Aorta (tissue), 5 donors: ENCODE measurements at places on chromosomes 16 and 17. TPM values are rescaled to one million over a fixed set of nuclear protein-coding genes. Genes with fewer than 3 reads are reported as not detected.

CCL16 gene
- polyA plus RNA-seq: not detected

SLC2A4 gene
- polyA plus RNA-seq: 1.6 TPM

ZNF785 gene
- 3.1 TPM for polyA plus RNA-seq

KRT222 gene
- polyA plus RNA-seq: not detected

FN3K gene
- 20.9 TPM for polyA plus RNA-seq

CTRB2 gene
- 19.0 TPM for polyA plus RNA-seq

RASD1 gene
- 4.6 TPM for polyA plus RNA-seq

ETV4 gene
- 0.50 TPM for polyA plus RNA-seq

TOM1L1 gene
- 47.5 TPM for polyA plus RNA-seq

SLC22A31 gene
- polyA plus RNA-seq: 0.75 TPM

WWOX gene
- polyA plus RNA-seq: 11.9 TPM

SYNGR3 gene
- polyA plus RNA-seq: not detected

FBXL16 gene
- polyA plus RNA-seq: not detected

PROCA1 gene
- polyA plus RNA-seq: 5.3 TPM

GRCh38 chr16:74249846-74250245 is 46.8 kb upstream of the PSMD7 start:
- no peak for DNase-seq

GRCh38 chr16:35651841-35652240 is 2192.4 kb downstream of the TP53TG3F start:
- no peak for DNase-seq

- DNase-seq: peak; percentile 97
Measured at GRCh38 chr17:61416540-61417363, 17.1 kb downstream of the TBX2 start.

GRCh38 chr16:58348986-58349385 is 43.3 kb upstream of the GINS3 start:
- DNase-seq: no peak

- DNase-seq: no peak
Measured at GRCh38 chr16:71762186-71762585, 37.7 kb upstream of the PHLPP2 start.

GRCh38 chr16:50301626-50302471 is 35.5 kb downstream of the ADCY7 start:
- peak; percentile 82 for DNase-seq

- DNase-seq: no peak
Measured at GRCh38 chr17:73759734-73760438, 115.6 kb upstream of the SDK2 start.

DNA sequence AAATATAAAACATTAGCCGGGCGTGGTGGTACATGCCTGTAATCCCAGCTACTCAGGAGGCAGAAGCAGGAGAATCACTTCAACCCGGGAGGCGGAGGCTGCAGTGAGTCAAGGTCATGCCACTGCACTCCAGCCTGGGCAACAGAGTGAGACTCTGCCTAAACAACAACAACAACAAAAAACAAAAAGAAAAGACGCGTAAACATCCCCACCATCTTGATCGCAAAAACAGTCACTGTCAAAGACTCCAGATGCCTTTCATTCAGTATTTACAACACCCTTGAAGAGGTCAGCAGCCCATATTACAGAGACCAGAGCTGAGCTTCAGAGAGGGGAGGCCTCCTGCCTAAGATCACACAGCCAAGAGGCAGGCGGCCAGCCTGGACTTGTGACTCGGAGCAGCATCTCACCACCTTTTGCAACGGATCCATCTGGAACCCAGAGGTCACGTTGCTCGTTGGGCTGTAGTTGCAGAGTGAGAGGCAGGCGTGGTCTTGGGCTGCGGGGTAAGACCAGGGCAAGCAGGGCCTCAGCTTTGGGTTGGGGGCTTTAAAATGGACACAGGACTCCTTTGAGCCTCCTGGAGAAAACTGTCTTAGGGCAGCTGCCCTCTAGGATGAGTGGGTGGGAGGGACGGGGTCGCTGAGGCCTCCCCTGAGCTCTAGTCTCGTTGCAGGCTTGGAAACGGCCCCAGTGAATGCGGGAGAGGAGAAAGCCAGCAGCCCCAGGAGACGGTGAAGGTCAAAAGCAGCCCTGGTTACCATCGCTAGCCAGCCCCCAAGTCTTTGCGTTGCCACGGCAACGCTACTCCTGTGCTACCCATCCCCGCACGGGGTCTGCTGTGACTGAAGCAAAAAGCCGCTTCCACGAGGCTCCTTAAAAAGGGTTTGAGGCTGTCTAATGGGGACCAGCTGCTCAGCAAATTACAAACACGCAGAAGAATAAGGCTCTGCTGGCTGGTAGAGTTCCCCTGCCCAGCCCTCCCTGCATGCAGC is 26.1 kb downstream of the LGALS3BP start:
- DNase-seq: no peak

DNA sequence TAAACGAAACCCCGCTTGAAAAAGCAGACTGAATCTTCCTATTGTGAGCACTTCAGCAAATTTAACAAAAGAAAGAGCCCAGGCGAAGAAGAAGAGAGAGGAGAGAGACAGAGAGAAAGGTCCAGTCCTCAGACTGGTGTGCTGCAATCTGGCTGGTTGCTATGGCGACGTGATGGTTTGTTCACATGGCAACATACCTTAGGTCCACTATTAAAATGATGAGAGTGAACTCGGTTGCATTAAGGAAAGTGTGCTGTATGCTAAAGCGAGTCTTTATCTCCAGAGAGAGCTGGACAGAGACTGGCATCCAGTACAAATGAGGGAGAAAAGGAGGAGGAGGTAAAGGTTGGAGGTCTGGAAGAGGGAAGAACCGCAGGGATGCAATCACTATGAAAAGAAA is 271.8 kb upstream of the ZFHX3 start:
- no peak for DNase-seq

DNA sequence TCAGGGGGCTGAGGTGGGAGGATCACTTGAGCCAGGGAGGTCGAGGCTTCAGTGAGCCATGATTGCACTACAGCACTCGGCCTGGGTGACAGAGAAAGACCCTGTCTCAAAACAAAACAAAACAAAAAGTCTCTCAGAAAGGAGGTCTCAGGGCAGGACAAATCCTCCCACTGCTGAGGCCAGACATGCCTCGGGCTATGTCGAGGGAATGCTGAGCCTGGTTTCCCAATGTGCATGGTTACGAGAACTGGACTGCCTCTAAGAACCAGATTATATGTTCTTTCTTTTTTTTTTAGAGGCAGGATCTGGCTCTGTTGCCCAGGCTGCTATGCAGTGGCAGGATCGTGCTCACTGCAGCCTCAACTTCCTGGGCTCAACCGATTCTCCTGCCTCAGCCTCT is 27.6 kb downstream of the TRAP1 start:
- DNase-seq: no peak

GRCh38 chr16:53755026-53755910 is 51.3 kb downstream of the FTO start:
- no peak for DNase-seq

- no peak for DNase-seq
Measured at GRCh38 chr16:89946515-89946914, 2.0 kb upstream of the DEF8 start.

- DNase-seq: no peak
Measured at GRCh38 chr17:81121841-81122733, 43.2 kb upstream of the PVALEF start.

DNA sequence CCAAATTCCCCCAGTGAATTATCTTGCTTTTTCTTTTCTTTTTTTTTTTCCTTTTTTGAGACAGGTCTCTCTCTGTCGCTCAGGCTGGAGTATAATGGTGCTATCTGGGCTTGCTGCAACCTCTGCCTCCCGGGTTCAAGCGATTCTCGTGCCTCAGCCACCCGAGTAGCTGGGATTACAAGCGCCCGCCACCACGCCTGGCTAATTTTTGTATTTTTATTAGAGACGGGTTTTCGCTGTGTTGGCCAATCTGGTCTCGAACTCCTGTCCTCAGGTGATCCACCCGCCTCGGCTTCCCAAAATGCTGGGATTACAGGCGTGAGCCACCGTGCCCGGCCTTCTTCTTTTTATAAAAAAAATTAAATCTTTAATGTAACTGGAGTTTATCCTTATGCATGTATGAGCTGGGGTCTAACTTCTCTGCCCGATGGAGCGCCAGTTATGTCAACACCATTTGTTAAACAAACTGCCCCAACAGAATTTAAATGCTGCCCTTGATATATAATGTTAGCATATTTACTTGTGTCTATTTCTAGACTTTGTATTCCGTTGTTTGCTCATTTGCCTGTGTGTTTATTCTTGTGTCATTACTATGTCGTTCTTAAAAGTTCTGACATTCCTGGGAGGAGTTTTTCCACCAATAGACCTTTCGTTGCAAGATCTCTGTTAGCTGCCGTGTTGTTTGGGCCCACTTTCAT is 535 bp upstream of the AURKB start:
- DNase-seq: no peak

DNA sequence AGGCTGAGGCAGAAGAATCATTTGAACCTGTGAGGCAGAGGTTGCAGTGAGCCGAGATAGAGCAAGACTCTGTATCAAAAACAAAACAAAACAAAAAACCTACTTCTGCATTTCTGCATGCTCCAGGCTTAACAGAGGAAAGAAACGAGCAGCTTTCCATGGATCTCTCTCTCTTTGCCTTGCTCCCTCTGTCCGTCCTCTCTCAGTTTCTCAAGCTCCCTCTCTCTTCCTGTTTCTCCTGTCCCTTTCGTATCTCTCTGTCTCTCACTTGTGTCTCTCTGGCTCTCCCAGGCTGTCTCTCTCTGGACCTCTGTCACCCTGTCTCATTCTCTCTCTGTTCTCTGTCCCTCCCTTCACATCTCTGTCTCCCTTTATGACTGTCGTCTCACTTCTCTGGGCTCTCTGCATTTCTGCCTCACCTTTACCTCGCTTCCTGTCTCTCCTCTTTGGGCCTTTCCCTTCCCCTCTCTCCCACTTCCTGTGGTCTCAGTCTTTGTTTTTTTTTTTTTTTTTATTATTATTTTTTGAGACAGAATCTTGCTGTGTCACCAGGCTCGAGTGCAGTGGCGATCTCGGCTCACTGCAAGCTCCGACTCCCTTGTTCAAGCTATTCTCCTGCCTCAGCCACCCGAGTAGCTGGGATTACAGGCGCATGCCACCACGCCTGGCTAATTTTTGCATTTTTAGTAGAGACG is 4.1 kb upstream of the PITPNA start:
- no peak for DNase-seq

- DNase-seq: peak; percentile 34
Measured at GRCh38 chr17:77845541-77846225, 112.8 kb upstream of the TNRC6C start.

DNA sequence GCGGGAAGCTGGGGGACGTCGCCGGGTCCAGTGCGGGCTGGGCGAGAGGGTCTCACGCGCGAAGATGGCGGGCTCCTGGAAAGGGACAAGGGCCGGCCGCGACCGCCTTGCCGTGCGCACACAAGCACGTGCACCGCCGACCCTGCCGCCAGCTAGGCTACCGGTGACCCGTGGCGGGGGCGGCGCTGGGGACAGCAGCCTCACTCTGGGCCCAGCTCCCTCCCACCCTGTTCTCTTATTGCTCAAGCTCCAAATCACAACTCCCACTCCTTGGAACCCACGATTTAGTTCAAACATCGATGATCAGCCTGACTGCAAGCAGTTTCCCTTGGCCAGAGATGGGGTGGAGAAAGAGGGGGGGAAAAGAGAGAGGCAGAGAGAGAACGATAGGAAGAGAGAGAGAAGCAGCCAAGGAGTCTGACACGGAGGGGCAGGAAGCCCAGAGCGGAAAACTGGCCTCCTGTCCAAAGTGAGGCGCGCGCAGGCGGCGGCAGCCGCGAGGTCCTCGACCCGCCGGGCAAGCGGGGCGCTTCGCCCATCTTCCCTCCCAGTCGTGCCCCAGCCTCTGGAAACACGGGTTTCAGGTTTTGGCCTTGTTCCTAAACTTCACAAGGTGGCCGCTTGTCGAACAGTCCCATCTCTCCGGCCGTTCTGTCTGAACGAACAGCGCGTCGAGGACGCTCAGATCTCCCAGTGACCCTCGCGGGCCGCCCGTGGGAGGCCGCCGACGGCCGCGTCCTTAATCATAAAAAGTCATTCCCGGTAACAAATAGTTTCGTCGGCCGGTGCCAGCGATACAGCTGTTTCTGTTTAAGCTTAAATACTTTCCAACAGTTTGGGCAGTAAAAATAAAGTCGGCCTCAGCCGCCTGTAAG is 1.7 kb upstream of the CBX8 start:
- no peak for DNase-seq

DNA sequence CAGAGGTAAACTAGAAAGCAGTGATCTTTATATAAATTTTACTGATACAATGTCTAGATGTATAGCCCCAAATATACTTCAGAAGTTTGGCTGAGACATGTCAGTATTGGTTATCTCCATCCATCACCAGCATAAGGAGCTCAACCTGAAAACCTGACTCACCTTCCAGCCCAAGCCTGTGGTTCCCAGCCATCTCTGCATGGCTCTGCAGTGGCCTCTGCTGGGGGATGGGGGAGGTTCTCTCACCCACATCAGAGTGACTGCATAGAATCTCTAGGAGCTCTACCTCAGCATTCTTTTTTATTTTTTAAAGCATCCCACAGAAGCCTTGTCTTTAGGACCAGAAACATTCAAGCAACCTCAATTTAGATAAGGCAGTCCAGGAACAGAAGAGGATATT is 27.3 kb downstream of the USP7 start:
- DNase-seq: no peak

DNA sequence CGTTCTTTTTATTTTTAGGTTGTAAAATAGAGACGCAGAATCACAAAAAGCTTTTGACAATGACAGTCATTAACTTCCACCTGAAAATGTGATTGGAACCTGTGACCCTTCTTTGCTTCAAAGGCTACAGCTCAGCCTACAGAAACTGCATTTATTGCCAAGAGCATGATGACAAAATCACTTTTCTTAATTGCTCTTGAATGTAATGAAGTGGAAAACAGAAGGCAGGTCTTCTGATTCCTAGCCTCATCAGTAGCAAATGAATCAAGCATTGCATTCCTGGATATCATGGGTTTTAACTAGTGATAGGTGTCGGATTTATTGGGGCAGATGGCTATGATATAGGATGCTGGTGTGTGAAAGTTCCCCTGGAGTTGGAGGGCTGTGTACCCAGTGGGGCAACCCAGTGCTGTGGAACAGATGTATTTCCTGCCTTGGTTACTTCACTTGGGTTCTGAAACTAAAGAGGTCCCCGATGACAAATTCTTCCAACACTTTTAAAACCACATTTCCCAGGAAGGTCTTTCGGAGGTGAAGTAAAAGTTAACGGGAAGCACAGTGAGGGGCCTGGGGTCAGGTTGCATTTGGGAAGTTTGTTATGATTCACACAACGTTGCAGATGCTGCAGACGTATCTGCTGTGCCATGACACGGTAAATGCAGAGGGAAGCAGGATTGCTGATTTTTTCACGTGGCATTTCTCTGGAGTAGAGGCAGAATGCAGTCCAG is 127.5 kb downstream of the HS3ST3A1 start:
- no peak for DNase-seq

DNA sequence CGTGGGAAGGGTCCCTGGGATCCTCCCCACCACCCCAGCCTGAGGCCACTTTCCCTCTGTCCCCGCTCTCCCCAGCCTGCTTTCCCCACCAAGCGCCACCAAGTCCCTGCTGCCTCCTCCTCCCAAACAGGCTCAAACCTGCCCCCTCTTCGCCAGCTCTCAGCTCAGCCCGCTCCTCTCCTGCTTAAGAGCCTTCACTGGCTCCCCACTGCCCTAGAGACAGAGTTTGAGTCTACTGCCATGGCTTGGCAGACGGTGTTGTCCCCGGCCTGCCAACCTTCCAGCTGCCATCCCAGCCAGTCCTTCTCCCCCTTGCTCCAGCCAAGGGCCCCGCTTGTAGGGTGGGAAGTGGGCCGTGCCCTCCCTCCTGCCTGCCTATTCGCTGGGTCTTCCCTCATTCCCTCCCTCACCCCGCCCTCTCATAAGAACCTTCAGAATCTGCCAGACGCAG is 11.1 kb downstream of the IL4R start:
- no peak for DNase-seq

GRCh38 chr17:80219763-80220053 is 425 bp downstream of the SGSH start:
- no peak for DNase-seq
